ENCODE measurements at places on chromosomes 11 and 22. TPM values are rescaled to one million over a fixed set of nuclear protein-coding genes. Genes with fewer than 3 reads are reported as not detected.
A peak's percentile ranks its signal among the peaks of the same experiment; 100 is the strongest.

DNA sequence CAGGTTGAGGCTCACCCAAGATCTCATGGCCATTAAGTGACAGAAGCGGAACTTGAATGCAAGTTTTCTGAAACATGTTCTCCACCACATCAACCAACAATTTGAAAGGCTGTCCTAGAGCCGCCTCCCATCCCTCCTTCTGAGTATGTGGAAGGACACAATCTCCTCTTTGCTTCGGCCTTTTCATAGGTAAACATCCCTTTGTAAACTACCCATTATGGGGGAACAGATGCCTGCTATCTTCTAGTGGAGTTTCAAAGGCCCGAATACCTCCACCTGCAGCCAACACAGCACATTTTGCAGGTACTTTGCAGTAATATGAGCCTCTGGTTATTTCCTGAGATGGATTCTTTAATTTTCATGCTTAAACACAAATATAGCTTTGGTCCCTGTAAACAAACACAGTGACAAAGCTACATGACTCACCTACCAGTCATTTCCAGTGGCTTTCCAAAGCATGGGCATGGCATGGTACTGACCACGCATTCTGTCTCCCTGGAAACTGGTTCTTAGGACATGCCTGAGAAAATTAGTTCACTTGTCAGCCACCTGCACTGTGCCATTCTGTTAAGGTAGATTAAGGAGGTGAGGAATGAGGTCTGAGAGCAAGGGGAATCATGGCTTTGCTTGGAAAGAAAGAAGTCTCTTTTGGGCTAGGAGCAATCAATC, 60.2 kb downstream of the EHF start:
- H3K27ac ChIP-seq: no peak overlapping the region
- H3K36me3 ChIP-seq: no peaks in the 10 kb centered on the region
- no peaks in the 10 kb centered on the region for H3K27me3 ChIP-seq
- H3K4me1 ChIP-seq: no peaks in the 10 kb centered on the region

- H3K27me3 ChIP-seq: no peaks in the 10 kb centered on the region
- peak overlapping the region; percentile 70 for H3K4me3 ChIP-seq
- H3K27ac ChIP-seq: no peak overlapping the region
- no peaks in the 10 kb centered on the region for H3K36me3 ChIP-seq
- H3K4me1 ChIP-seq: no peaks in the 10 kb centered on the region
Observed at GRCh38 chr11:112289588-112290492, 29.2 kb upstream of the PLET1 start.

DNA sequence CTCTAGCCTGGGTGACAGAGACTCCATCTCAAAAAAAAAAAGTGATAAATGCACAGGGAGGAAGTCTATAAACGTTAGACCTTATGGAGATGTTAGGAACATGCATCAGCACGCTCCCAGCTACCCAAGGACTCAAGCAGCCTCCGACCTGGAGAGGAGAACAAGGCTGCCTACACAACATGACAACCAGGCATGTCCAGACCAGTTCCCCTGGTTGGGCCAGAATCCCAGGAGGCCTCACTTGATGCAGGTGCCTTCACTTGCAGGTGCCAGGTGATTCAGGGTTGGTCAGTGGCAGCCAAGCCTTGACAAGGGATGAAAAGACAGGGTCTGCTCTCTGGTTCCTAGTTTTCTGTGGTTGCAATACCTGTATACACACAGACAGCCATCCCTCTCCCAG, 5.9 kb downstream of the RANGAP1 start:
- no peaks in the 10 kb centered on the region for H3K36me3 ChIP-seq
- no peak overlapping the region for H3K4me3 ChIP-seq
- DNase-seq: no peak
- H3K4me1 ChIP-seq: peaks cover 3% of the 10 kb centered on the region
- no peaks in the 10 kb centered on the region for H3K27me3 ChIP-seq
- H3K27ac ChIP-seq: no peak overlapping the region

DNA sequence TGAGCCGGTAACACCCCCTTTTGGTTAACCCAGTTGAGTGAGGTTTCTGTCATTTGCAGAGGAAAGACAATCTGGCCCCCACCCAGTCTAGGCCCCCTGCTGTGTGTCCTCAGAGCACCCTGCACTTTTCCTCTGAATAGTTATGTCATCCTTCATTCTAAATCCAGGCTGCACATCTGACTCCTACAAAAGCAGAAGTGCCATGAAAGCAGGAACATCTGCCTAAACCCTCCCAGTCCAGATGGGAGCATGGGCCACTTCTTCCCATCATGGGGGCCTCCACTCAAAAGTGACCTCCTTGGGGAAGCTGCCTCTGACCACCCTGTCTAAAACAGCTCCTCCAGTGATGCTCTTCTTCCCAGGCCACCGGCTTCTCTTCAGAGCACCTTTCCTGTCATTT, 53.7 kb upstream of the HMGXB4 start:
- H3K4me3 ChIP-seq: no peak overlapping the region
- DNase-seq: no peak
- no peak overlapping the region for H3K27ac ChIP-seq
- H3K4me1 ChIP-seq: no peaks in the 10 kb centered on the region

- no peak overlapping the region for H3K4me3 ChIP-seq
- no peak overlapping the region for H3K27ac ChIP-seq
- no peaks in the 10 kb centered on the region for H3K36me3 ChIP-seq
Observed at GRCh38 chr11:40227730-40228129, 1231.7 kb downstream of the LRRC4C start.

DNAJB13 gene
- total RNA-seq: 4.3 TPM

Measured in kidney (tissue), 22 donors.